ENCODE measurements at places on chromosomes 13 and 19.

DNA sequence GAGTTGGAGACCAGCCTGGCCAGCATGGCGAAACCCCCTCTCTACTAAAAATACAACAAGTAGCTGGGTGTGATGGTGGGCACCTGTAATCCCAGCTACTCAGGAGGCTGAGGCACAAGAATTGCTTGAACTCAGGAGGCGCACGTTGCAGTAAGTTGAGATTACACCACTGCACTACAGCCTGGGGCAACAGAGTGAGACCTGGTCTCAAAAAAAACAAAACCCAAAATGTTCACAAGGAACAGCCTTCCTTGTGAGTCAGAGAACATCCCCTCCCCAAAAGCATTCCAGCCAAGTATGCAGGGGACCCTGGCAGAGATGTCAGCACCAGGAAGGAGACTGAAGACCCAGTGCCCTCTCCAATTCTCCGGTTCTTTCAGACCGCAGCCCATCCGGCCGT, 314.9 kb upstream of the TSHZ3 start:
- DNase-seq, result no peak

GRCh38 chr13:21777166-21777565, 106.3 kb downstream of the FGF9 start:
- no peak for DNase-seq

GRCh38 chr13:42153199-42154113, 105.0 kb downstream of the DGKH start:
- no peak for DNase-seq

DNA sequence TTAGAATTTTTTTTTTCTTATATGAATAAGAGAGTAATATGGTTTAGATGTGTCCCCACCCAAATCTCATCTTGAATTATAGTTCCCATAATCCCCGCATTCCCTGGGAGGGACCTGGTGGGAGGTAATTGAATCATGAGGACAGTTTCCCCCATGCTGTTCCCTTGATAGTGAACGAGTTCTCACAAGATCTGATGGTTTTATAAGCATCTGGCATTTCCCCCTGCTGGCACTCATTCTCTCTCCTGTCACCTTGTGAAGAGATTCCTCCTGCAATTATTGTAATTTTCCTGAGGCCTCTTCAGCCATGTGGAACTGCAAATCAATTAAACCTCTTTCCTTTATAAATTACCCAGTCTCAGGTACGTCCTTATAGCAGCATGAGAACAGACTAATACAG, 205.7 kb downstream of the MYO16 start:
- no peak for DNase-seq

GRCh38 chr13:112625698-112626097, 37.7 kb upstream of the TUBGCP3 start:
- no peak for DNase-seq

DNA sequence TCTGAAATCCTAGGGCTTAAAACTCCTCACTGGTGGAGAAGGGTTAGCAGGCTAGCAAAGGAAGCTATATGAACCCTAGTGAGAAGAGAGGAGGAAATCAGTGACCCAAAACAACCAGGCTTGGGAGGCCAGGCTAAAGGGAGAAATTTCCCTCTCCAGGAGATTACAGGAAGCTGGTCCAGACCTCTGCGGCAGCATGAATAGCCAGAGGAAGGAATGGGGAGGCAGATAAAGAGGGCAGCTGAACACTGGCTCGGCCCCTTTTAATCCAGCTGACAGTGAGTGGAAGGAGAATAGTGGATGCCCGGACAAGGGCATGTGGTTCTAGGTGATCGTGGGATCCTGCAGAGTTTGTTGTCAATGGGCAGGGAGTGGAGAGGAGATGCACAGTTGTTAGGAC, 130.6 kb downstream of the COG6 start:
- DNase-seq, result no peak

DNA sequence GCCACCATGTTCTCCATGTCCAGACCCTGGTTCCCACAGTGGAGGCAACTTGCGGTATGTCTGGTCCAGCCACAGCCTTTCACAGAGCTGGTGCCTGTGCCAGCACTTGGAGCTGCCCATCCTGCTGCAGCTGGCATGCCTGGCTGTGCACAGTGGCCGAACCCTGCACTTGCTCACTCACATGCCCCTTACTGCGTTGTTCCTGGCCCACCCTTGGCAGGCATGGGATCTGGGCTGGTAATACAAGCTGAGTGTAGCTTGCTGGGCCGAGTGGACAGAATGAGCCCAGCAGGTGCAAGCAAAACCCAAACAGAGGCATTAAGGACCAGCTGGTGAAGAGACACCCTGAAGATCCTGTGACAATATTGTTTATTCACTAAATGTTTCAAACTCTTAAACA, 583.9 kb upstream of the SLITRK6 start:
- no peak for DNase-seq

DNA sequence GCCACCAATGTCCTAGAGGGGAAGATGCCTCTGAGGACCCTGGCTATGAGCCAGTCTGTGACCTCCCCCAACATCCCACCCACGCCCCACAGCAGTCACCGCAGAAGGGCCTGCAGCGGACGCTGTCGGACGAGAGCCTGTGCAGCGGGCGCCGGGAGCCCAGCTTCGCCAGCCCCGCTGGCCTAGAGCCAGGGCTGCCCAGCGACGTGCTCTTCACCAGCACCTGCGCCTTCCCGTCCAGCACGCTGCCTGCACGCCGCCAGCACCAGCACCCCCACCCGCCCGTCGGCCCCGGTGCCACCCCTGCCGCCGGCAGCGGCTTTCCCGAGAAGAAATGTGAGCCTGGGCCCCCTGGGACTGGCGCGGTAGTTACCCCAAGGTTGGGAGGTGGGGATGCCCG, 30.6 kb downstream of the DPF1 start:
- no peak for DNase-seq
